Bronchial smooth muscle cell (primary cell): ENCODE measurements at places on chromosomes 5 and 9. TPM values are rescaled to one million over a fixed set of nuclear protein-coding genes. Genes with fewer than 3 reads are reported as not detected.

C9orf40 gene
- total RNA-seq, result 1.0 and 2.2 TPM in 2 replicates

GMCL2 gene
- total RNA-seq, result not detected in 2 replicates

PDE8B gene
- total RNA-seq, result 0.09 TPM in 1 of 2 replicates, not detected in the other

SPINK6 gene
- total RNA-seq, result not detected in 2 replicates

CARTPT gene
- not detected in 2 replicates for total RNA-seq

SCAI gene
- 6.6 and 7.5 TPM in 2 replicates for total RNA-seq

ITK gene
- under 0.01 TPM in 1 of 2 replicates, not detected in the other for total RNA-seq

LRRC19 gene
- total RNA-seq, result not detected in 2 replicates

BSPRY gene
- not detected in 2 replicates for total RNA-seq

TMEFF1 gene
- total RNA-seq, result 1.3 and 2.3 TPM in 2 replicates

ADGRD2 gene
- total RNA-seq, result not detected in 2 replicates

RBM27 gene
- 16.5 and 22.8 TPM in 2 replicates for total RNA-seq

DMRTA1 gene
- total RNA-seq, result 0.34 and 0.47 TPM in 2 replicates

AQP7 gene
- 0.34 and 0.47 TPM in 2 replicates for total RNA-seq

GLDC gene
- total RNA-seq, result 0.09 and 0.16 TPM in 2 replicates

TLE4 gene
- 5.5 and 7.3 TPM in 2 replicates for total RNA-seq

TLX3 gene
- not detected in 2 replicates for total RNA-seq

GDNF gene
- 0.09 and 0.32 TPM in 2 replicates for total RNA-seq

TRIM41 gene
- total RNA-seq, result 21.2 and 23.2 TPM in 2 replicates

PCDHGB6 gene
- total RNA-seq, result 3.0 and 3.7 TPM in 2 replicates

ZNF189 gene
- total RNA-seq, result 15.7 and 16.9 TPM in 2 replicates

HAUS6 gene
- 4.0 and 6.6 TPM in 2 replicates for total RNA-seq

OBP2B gene
- total RNA-seq, result not detected in 2 replicates

SHOC1 gene
- total RNA-seq, result under 0.01 TPM in 1 of 2 replicates, not detected in the other

TRMO gene
- total RNA-seq, result 11.7 and 17.9 TPM in 2 replicates

CDC23 gene
- 13.1 and 16.7 TPM in 2 replicates for total RNA-seq

SPATA31A7 gene
- total RNA-seq, result not detected in 2 replicates

RNF224 gene
- total RNA-seq, result 0.09 TPM in 1 of 2 replicates, not detected in the other
